ENCODE measurements at places on chromosomes 3 and 15. TPM values are rescaled to one million over a fixed set of nuclear protein-coding genes. Genes with fewer than 3 reads are reported as not detected.
A peak's percentile ranks its signal among the peaks of the same experiment; 100 is the strongest.

The CCDC39 gene
- 1.0 TPM for total RNA-seq

GRCh38 chr3:155912579-155913190 is 42.2 kb downstream of the GMPS start:
- no peaks in the 10 kb centered on the region for H3K36me3 ChIP-seq
- DNase-seq, result no peak
- H3K27ac ChIP-seq, result no peak overlapping the region
- no peaks in the 10 kb centered on the region for H3K4me1 ChIP-seq
- H3K4me3 ChIP-seq, result no peak overlapping the region

DNA sequence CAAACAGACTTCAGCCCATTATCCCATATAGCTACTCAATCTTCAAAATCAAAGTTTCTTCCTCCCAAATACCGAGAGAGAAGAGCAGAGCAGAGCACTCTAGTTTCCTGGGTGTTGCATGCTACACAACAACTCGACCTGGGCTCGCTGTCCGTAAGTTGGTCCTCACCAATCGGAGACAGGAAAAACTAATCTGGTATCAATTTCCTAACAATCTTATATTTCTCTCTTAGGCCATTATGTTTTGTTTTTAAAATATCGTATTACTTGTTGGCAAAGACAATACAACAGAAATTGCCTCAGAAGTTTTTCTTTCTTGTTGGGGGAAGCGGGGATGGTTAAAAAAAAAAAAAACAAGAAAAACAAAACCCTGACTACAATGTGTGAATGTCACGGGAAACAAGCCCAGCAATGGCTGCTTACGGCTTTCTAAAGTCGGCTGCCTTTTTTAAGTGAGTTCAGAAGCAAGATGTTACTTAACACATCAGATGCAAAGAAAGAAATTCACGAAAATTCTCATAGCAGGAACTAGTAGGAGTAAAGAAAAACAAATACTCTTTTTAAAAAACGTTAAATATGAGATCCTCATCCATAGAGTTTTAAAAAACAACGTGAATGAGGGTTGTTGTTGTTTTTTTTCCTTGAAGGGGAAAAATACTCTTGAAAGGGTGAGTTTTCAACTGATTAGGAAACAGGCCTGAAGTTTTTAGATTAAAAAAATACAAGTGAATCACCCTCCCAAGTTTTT is 1.9 kb downstream of the VGLL4 start:
- H3K4me1 ChIP-seq, result peaks cover 50% of the 10 kb centered on the region
- peak overlapping the region; percentile 90 for H3K27ac ChIP-seq
- no peaks in the 10 kb centered on the region for H3K27me3 ChIP-seq
- peak; percentile 61 for DNase-seq

GRCh38 chr15:38651328-38652038 is 86.9 kb upstream of the RASGRP1 start:
- H3K36me3 ChIP-seq, result no peaks in the 10 kb centered on the region
- no peaks in the 10 kb centered on the region for H3K4me1 ChIP-seq
- no peak overlapping the region for H3K27ac ChIP-seq
- H3K4me3 ChIP-seq, result no peak overlapping the region

DNA sequence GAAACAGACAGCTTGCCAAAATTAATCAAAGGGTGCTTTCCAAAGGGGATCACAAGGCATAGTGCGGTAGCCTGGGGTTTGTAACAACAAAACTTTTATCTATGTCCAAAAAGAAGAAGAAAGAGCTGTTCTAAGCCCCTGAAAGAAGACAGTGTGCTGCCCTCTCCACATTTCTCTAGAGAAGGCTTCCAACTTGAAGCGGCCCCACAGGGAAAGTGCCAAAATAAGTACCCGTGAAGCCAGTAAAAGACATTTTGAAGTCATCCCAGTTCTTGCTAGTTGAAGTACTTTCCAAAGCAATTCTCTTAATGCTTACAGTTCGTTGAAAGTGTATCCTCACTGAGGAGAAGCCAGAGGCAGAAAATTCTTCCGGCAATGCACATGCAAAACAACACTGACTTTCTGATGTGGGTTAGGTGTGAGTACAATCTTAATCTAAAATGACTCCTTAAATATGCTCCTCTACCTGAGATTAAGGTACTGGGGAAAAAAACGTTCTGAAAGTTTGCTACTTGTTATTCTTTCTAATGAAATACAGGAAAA is 21.3 kb downstream of the GPR15 start:
- H3K27ac ChIP-seq, result no peak overlapping the region
- no peaks in the 10 kb centered on the region for H3K36me3 ChIP-seq
- no peaks in the 10 kb centered on the region for H3K27me3 ChIP-seq
- no peak overlapping the region for H3K4me3 ChIP-seq
- H3K4me1 ChIP-seq, result no peaks in the 10 kb centered on the region

- no peak overlapping the region for H3K4me3 ChIP-seq
- DNase-seq, result no peak
- no peaks in the 10 kb centered on the region for H3K36me3 ChIP-seq
- H3K27ac ChIP-seq, result no peak overlapping the region
Observed at GRCh38 chr15:37880009-37880834, 54.2 kb upstream of the TMCO5A start.

DNA sequence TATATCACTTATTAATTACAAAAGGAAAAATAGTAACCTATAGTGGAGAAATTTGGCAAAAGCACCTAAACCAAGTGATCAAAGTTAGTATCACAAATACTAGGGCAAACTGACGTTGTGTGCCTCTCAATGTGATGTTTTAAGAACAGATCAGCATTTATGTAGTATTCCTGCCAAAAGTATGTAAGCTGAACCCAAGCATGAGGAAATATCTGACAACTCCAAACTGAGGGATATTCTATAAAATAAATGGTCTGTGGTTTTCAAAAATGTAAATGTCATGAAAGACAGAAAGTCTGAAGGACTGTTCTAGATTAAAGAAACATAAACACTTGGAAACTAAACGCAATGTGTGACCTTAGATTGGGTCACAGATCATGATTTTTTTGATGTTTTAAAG is 34.3 kb upstream of the PIK3CA start:
- H3K36me3 ChIP-seq, result no peaks in the 10 kb centered on the region
- H3K4me1 ChIP-seq, result no peaks in the 10 kb centered on the region
- H3K27me3 ChIP-seq, result no peaks in the 10 kb centered on the region
- no peak overlapping the region for H3K4me3 ChIP-seq

- no peak overlapping the region for H3K4me3 ChIP-seq
- H3K4me1 ChIP-seq, result no peaks in the 10 kb centered on the region
- no peak for DNase-seq
- no peaks in the 10 kb centered on the region for H3K36me3 ChIP-seq
Observed at GRCh38 chr3:170656284-170656683, 70.4 kb upstream of the SLC7A14 start.

The CACNA1D gene
- total RNA-seq, result not detected

The ACKR4 gene
- not detected for total RNA-seq

DNA sequence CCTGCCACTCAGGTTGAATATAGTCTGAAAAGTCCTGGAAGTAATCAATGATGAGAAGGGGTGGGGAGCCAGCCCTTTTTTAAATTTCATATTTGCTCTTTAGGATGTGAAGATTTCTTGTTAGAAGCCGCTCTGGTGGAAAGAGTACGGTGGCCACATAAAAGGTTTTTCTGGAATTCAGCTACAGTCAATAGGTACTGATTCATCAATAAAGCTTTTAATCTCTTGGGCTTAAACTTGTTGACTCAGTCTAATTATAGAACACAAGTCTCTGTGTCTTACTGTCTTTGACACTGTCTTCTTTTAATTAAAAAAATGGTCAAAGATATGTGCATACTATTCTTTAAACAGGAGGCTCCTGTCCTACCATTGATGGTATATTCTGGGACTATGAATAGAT is 99.9 kb upstream of the TP63 start:
- DNase-seq, result no peak
- no peaks in the 10 kb centered on the region for H3K36me3 ChIP-seq
- H3K27ac ChIP-seq, result no peak overlapping the region
- H3K4me1 ChIP-seq, result no peaks in the 10 kb centered on the region

DNA sequence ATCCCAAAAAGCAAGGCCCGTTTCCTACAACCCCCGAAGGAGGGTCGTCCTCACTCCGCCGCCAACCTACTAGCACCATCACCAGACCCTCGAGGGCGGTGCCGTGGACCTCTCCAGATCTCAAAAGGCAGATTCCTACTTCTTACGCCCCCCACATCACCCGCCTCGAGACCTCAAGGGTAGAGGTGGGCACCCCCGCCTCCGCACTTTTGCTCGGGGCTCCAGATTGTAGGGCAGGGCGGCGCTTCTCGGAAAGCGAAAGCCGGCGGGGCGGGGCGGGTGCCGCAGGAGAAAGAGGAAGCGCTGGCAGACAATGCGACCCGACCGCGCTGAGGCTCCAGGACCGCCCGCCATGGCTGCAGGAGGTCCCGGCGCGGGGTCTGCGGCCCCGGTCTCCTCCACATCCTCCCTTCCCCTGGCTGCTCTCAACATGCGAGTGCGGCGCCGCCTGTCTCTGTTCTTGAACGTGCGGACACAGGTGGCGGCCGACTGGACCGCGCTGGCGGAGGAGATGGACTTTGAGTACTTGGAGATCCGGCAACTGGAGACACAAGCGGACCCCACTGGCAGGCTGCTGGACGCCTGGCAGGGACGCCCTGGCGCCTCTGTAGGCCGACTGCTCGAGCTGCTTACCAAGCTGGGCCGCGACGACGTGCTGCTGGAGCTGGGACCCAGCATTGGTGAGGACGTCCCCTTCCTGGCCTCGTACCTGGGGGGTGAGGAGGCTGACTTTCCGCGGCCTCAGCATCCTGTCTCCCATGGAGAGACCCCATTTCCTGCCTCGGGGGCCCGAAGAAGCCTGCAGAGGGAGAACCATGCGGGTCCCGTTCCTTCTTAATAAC is at the start of gene MYD88:
TSS of gene MYD88 (plus strand) at position 313 of the 842 bp plus-strand sequence. CDS start at position 353, 40 bp downstream.
- peak within 1 kb of the TSS; percentile 70 for H3K4me3 ChIP-seq
- peak within 1 kb of the TSS; percentile 91 for H3K27ac ChIP-seq
- peak; percentile 67 for DNase-seq

The ZNF385D gene
- 2.7 TPM for total RNA-seq

DNA sequence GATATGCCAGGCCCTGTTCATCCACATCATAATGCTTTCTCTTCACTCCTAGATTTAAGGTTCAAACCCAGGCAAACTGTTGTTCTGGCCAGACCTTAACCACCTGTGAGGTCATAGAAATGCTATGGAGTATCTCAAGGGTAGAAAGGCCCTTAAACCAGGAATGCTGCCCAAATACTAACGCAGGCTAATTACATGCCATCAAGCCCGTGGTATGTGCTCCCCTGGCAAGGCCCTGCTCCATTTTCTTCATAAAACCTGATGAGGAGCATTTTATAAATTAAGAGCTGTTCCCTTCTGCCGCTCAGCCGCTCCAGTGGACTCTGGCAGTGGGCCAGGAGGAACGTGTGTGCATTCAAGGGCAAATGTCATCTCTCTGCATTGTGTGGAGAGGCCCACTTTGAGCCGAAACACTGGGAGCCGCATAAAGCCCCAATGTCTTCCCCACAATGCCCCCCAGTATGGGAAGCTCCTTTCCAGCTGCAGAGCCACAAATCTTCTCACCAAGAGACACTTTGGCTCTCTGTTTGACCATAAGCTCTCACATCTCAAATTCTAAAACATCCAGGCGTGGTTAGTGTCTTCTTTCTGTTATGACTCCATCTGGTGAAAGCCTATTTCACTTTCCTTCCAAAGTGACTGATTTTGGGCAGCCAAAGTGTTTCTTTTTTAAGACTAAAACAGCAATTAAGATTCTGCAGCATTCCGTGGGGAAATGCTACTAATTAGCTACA is 210.8 kb upstream of the NR2E3 start:
- no peaks in the 10 kb centered on the region for H3K27me3 ChIP-seq
- no peak overlapping the region for H3K4me3 ChIP-seq
- no peak overlapping the region for H3K27ac ChIP-seq
- no peak for DNase-seq
- no peaks in the 10 kb centered on the region for H3K36me3 ChIP-seq

- peak overlapping the region; percentile 21 for H3K27ac ChIP-seq
- no peak overlapping the region for H3K4me3 ChIP-seq
- peak; percentile 59 for DNase-seq
- no peaks in the 10 kb centered on the region for H3K4me1 ChIP-seq
Observed at GRCh38 chr3:120615847-120616609, 19.9 kb downstream of the NDUFB4 start.

DNA sequence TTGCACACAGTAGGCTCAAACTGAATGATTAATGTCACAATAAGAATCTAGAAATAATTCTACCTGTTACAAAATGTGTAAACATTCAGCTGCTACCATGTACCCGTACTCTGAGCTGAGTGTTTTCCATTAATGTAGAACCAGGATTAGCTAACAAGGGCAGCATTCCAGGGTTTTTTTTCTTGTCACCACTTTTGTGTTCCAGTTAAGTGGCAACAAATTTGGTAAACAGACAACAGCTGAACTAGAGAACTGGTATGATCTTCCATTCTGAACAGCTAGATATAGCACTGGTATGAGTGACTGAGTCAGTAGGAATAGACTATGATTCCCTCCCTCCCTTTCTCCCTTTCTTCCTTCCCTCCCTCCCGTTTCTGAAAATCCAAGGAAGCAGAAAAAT is 229.4 kb downstream of the CD47 start:
- no peak for DNase-seq
- H3K27me3 ChIP-seq, result no peaks in the 10 kb centered on the region
- H3K4me1 ChIP-seq, result no peaks in the 10 kb centered on the region
- no peak overlapping the region for H3K4me3 ChIP-seq

DNA sequence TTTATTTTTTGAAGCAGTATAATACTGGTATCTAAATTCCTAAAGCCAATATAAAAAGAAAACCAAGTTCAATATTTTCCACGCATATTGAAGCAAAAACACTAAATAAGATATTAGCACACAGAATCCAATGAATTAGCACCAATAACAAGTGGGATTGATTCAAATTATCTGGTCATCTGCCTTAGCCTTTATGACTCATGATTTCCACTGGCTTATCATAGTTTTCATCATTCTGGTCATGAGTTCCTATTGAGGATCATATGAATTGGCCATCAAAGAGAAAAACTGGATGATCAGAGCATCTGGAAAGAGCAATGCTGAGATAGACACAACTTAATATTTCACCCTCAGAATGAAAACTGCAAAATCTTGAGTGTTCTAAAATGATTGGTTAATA is 809.9 kb downstream of the MCTP2 start:
- no peak overlapping the region for H3K27ac ChIP-seq
- H3K36me3 ChIP-seq, result no peaks in the 10 kb centered on the region
- DNase-seq, result no peak
- no peaks in the 10 kb centered on the region for H3K4me1 ChIP-seq

The CACNA2D3 gene
- 4.7 TPM for total RNA-seq

DNA sequence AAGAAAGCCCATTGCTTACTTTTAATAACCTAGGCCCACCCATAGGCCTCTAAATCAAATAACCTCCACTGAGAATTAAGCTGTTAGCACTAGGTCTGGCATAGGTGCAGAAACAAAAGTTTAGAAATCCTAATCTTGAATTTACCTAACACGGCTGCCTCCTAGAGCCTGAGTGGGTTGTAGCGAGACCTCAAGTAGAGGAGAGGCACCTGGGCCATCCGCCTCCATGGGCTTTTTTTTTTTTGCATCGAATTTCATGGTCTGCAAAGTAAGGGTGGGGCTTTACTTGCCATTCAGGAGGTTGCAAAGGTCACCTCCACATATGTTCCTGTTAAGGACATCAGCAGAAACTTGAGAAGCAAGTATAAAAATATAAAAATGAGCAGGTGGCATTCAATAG is 6.6 kb upstream of the TPM1 start:
- DNase-seq, result no peak
- H3K4me1 ChIP-seq, result peaks cover 16% of the 10 kb centered on the region
- H3K36me3 ChIP-seq, result no peaks in the 10 kb centered on the region
- peak overlapping the region; percentile 79 for H3K27ac ChIP-seq

GRCh38 chr3:100516232-100516631 is 23.8 kb downstream of the TMEM45A start:
- no peaks in the 10 kb centered on the region for H3K4me1 ChIP-seq
- no peak overlapping the region for H3K4me3 ChIP-seq
- no peaks in the 10 kb centered on the region for H3K27me3 ChIP-seq
- H3K36me3 ChIP-seq, result no peaks in the 10 kb centered on the region

GRCh38 chr3:11611341-11611799 is 32.3 kb downstream of the VGLL4 start:
- H3K4me1 ChIP-seq, result peaks cover 95% of the 10 kb centered on the region
- H3K4me3 ChIP-seq, result no peak overlapping the region
- H3K36me3 ChIP-seq, result no peaks in the 10 kb centered on the region
- H3K27ac ChIP-seq, result peak overlapping the region; percentile 44

The FHIT gene
- total RNA-seq, result 3.2 TPM

The ANKRD63 gene
- total RNA-seq, result not detected
